CD4-positive, alpha-beta T cell treated with Interleukin-4 for 1 hour (primary cell): ENCODE measurements at places on chromosomes 5 and 9.

DNA sequence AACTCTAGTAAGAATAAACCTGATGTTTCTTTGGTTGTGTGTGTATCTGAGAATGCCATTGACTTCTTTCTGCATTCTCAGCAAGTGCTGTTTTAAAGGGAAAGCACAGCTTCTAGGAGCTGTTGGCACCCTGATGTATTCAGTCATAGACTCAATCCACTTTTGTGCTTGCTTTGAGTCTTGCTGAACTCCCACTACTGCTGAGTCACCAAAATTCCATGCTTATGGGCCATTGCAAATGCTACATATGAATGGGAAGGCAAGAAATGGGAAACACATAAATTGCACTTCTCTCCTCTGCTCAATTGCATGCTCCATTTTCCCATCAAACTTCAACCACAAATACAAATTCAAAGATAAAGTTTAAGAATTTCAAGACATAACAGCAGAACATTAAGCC lies 9.8 kb upstream of the FTMT start:
- no peak for DNase-seq

DNA sequence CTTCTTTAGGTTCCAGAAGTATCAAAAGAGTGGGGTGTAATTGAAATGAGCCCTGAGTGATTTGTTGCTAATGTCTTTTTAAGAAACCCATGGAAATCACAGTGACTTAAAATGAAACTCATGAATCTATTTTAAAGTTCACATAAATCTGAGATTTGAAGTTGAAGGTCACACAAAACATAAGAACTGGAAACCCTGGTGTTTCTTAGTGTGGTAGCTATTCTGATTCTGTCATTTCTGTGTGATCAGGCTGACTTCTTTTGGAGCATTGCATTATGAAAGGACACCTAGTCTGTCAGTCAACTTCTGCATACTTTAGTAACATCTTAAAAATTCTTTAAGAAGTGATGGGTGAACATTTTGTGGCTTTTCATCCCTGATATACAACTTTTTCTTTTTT lies 448.8 kb downstream of the TLE4 start:
- no peak for DNase-seq

- no peak for DNase-seq
Measured at GRCh38 chr5:77806213-77806843, 30.2 kb upstream of the TBCA start.

GRCh38 chr5:125109816-125110215 lies 363.4 kb upstream of the ZNF608 start:
- DNase-seq, result no peak

DNA sequence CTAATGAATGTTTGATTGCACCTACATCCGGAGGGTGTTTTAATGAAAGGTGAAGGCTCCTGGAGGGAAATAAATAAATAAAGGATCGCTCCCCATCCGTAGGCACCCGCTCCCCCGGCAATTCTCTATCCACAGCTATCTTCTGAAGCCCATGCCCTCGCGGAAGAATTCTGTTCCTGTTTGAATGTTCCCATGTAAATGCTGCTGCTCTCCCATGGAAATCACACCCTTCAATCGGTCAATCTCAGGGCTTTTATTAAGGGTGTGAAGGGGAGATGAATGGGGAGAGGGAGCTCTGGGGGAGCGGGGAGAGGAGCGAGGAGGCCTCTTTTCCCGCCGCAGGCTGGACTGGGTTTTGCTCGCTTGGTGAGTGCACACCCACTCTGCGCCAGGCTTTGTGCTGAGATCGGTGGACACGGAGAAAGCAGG lies 21.1 kb upstream of the ARAP3 start:
- DNase-seq, result no peak

GRCh38 chr5:16603295-16603694 lies 13.5 kb downstream of the RETREG1 start:
- no peak for DNase-seq

DNA sequence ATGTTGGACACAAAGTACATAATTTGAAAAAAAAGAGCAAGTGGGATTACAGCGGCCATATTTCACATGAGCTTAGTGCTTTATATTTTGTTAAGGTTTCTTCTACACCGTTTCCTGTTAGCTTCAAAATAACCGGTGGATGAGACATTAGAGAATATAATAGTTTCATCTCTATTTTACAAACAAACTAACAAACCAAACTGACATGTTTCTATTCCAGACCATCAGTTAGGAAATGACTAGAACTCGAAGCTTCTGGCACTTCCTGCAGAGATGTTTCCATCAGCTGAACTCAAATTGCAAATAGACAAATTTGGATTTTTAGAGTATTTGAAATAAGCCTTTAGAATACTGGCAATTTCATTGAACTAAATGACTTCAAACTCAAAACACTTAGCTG lies 86.5 kb downstream of the MTRR start:
- no peak for DNase-seq
